Sigmoid colon (tissue), 7 donors: ENCODE measurements at places on chromosomes 7 and 10. TPM values are rescaled to one million over a fixed set of nuclear protein-coding genes. Genes with fewer than 3 reads are reported as not detected.

GRCh38 chr10:25666276-25666675 lies 267.8 kb upstream of the MYO3A start:
- H3K36me3 ChIP-seq: no peaks in the 10 kb centered on the region
- H3K27ac ChIP-seq: no peak overlapping the region
- H3K4me1 ChIP-seq: no peaks in the 10 kb centered on the region
- DNase-seq: no peak

Gene C10orf67
- not detected for total RNA-seq

DNA sequence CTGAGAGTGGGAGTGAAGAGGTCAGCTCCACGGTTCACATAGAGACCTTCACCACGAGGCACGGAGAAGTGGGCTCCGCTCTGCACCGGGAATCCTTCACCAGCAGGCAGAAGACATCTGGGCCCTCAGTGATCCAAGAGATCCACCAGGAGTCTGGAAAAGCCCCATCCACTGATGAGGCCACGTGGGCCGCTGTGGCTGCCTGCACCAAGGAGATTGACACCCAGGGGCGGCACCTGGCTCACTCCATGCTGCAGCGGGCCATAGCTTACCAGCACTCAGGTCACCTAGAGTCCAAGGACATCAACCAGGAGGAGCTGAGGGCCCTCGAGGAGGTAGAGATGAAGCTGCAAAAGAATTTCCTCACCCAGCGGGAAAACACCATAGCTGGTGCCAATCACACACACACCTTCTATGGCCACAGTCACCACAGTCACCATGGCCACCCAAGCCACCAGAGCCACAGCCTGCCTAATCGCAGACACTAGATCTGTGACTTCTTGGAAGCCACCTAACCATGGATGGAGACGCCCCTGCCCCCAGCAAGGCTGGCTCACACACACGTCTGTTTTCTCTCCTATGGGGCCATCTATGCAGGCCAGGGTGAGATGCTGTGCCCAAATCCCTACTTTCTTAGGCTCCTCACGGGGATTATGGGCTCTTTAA lies 694 bp downstream of the C10orf62 start:
- no peaks in the 10 kb centered on the region for H3K36me3 ChIP-seq
- DNase-seq: no peak
- no peaks in the 10 kb centered on the region for H3K27me3 ChIP-seq
- H3K27ac ChIP-seq: no peak overlapping the region

GRCh38 chr7:117424090-117424829 lies 3.0 kb downstream of the ASZ1 start:
- H3K27ac ChIP-seq: no peak overlapping the region
- no peaks in the 10 kb centered on the region for H3K4me1 ChIP-seq
- DNase-seq: no peak
- H3K27me3 ChIP-seq: no peaks in the 10 kb centered on the region
- H3K4me3 ChIP-seq: no peak overlapping the region
- H3K36me3 ChIP-seq: no peaks in the 10 kb centered on the region

Gene ASAH2B
- total RNA-seq: 1.6 TPM

DNA sequence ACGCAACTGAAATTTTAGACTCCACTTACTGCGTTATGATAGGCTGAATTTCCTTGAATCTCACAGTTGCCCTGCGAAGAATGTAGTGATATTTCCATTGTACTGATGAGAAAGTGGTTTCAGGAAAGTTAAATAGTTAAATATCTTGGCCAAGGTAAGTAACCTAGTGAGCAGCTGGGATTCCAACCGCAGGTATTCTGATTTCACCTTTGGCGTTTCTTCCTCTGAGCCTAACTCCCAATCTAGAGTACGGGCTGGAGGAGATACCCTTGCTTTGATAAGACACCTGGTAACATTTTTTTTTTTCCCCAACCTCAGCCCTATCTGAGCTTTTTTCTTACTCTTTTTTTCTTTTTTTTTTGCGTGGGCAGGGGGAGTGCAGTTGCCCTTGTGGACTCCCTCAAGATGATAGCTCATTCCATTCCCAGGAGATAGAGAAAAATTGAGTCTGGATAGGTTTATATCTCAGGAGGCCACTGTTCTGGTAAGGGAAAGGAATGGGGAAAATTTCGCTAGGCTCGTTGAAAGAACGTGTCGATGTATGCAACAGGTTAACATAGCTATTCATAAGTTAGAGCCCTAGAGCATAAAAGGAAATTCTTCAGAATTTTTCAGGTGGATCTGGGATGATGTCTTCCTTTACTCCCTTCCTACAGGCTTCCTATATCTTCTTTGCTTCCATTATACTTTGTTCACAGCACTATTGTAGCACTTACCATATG lies 3.1 kb upstream of the TAS2R38 start:
- H3K36me3 ChIP-seq: no peaks in the 10 kb centered on the region
- no peaks in the 10 kb centered on the region for H3K27me3 ChIP-seq
- no peak overlapping the region for H3K4me3 ChIP-seq
- H3K4me1 ChIP-seq: no peaks in the 10 kb centered on the region
- no peak for DNase-seq

DNA sequence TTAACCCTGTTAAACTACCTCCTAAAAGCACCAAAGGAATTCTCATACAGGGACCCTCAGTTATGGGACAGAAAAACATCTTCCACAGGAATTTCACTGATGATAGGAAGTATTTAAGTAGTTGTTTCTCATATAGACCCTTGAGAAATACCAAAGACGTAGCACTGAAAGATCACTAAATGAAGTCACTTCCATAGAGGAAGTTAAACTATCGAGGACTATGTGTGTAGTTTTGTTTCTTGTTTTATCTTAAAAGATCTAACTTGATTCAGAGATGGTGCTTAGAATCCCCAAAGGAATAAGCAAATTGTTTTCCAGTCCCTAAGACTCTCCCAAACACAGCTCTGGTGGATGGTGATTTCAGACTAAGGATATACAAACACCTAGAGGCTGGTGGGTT lies 94.8 kb upstream of the AFAP1L2 start:
- H3K36me3 ChIP-seq: no peaks in the 10 kb centered on the region
- DNase-seq: no peak
- H3K27me3 ChIP-seq: no peaks in the 10 kb centered on the region
- no peak overlapping the region for H3K27ac ChIP-seq
- H3K4me1 ChIP-seq: no peaks in the 10 kb centered on the region
